Left ventricle myocardium inferior (tissue), 1 donor: ENCODE measurements at places on chromosomes 4 and X. TPM values are rescaled to one million over a fixed set of nuclear protein-coding genes. Genes with fewer than 3 reads are reported as not detected.

GC gene
- not detected for total RNA-seq

HDX gene
- 2.0 TPM for total RNA-seq

SPP1 gene
- total RNA-seq = 3.7 TPM

DNA sequence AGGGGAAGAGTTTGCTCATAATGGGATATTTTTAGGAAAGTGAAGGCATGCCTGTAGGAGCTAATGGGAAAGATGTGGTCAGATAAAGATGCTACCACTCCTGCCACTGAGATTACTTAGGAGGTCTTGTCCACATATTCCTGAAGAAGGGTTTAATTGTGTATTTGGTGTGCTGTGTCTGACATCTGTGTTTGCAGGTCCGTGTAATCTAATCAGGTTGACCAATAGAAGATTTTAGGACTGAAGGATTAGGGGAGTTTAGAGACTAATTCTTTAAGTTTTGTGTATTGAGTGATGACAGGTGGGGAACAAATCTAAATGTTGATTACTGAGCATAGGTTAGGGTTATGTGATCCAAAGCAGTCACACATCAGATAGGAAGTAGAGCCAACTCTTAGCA lies 57.2 kb downstream of the JADE1 start:
- DNase-seq = no peak
